ENCODE measurements at places on chromosomes 11 and 22.

DNA sequence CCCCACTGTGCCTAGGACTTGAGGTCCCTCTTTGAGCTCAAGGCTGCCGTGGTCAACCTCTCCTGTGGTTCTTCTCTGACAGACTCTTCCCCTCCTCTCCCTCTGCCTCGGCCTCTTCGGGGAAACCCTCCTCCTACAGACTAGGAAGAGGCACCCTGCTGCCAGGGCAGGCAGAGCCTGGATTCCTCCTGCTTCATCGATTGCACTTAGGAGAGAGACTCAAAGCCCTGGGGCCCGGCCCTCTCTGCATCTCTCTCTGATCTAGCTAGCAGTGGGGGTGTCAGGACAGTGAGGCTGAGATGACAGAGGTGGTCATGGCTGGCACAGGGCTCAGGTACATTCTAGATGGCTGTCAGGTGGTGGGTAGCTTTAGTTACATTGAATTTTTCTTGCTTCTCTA lies 63.6 kb upstream of the EMID1 start:
- no peak overlapping the region for H3K27ac ChIP-seq
- H3K4me3 ChIP-seq = no peak overlapping the region
- no peaks in the 10 kb centered on the region for H3K36me3 ChIP-seq
- no peak for DNase-seq
- no peaks in the 10 kb centered on the region for H3K4me1 ChIP-seq

- no peaks in the 10 kb centered on the region for H3K36me3 ChIP-seq
- H3K27me3 ChIP-seq = no peaks in the 10 kb centered on the region
- no peaks in the 10 kb centered on the region for H3K4me1 ChIP-seq
These were observed 24.0 kb downstream of the RAB30 start for GRCh38 chr11:83047515-83048225.

DNA sequence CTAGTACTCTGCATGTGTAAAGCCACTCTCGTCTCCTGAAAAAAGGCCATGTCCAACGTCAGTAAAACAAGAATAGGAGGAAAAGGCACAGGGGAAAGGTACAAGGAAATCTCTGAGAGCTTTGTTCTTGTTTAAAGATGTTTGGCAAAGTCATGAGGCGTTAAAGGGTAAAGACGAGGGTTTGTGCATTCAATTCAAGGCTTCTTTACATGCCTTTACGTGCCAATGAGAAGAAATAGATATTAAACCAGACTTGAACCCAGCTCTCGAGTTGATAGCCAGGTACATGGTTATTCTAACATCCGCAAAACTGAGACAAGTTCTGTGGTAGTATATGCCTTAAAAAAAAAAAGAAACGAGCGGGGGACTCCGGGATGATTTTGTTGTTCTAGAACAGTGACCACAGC lies 704 bp upstream of the CFL1 start:
- H3K4me3 ChIP-seq = peak overlapping the region; percentile 93
- H3K4me1 ChIP-seq = peaks cover 22% of the 10 kb centered on the region
- H3K27ac ChIP-seq = peak overlapping the region; percentile 83
- peaks cover 50% of the 10 kb centered on the region for H3K36me3 ChIP-seq
- DNase-seq = no peak

DNA sequence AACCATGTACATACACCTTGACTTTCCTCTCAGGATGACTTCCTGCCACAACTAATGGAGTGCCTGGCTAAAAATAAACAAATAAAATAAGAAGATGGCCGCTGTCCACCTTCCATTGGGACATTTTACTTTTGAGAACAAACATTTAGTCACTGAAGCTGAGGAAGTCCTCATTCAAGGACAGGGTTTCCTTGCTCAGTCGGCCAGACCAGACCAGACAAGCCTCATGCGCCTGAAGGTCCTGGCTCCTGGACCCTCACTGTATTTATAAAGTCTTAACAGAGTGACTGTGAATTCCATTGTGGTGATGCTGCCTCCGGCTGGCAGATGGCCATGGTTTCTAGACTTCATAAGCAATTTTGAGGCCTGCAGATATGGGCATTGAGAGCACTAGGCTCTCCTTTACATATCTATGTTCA lies 114.5 kb downstream of the MAML2 start:
- H3K27ac ChIP-seq = no peak overlapping the region
- no peak for DNase-seq
- H3K4me3 ChIP-seq = no peak overlapping the region
- no peaks in the 10 kb centered on the region for H3K36me3 ChIP-seq
- H3K4me1 ChIP-seq = peaks cover 33% of the 10 kb centered on the region

DNA sequence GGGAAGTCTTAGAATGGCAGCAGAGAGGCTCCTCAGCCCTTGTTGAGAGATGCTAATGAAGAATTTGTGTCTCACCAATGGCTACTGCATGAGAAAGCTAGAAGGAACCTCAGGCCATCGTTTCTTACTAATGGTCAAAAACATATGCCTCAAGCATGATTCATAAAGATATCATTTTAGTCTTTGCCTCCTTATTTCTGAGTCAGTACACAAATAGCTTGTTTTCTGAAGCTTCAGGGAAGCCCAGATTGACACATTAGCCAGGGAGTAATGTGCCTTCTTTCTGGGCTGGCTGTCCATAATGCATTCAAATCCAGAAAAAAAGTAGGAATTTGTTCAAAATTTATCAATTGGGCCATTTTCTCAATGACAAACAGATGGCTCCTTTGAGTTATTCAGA lies 169.4 kb upstream of the ZBED5 start:
- H3K4me3 ChIP-seq = no peak overlapping the region
- DNase-seq = no peak
- H3K36me3 ChIP-seq = no peaks in the 10 kb centered on the region
- H3K27me3 ChIP-seq = no peaks in the 10 kb centered on the region
- no peaks in the 10 kb centered on the region for H3K4me1 ChIP-seq

- H3K4me1 ChIP-seq = peaks cover 4% of the 10 kb centered on the region
- no peaks in the 10 kb centered on the region for H3K36me3 ChIP-seq
- H3K27me3 ChIP-seq = peaks cover 26% of the 10 kb centered on the region
- DNase-seq = peak; percentile 16
These were observed 554 bp upstream of the NRIP3 start for GRCh38 chr11:9004183-9004926.

DNA sequence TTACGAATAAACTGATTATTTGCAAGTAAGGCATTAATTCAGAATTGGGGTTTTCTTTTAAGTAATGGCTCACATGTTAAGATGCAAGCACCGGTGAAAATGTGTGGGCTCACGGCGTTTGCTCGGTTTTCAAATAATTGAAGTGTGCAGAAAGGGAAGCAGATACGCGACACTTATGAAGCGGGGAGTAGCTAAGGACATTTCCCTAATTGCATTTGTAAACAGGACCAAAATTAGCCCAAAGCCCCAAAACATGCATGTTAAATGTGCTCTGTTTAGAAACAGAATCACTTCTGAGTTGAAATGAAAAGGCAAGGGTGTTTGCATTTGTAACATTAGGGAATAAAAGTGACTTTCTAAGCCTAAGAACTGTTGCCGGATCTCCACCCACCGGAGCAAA lies 61.3 kb downstream of the ELFN2 start:
- H3K27ac ChIP-seq = no peak overlapping the region
- no peak overlapping the region for H3K4me3 ChIP-seq
- no peak for DNase-seq
- H3K27me3 ChIP-seq = no peaks in the 10 kb centered on the region
- no peaks in the 10 kb centered on the region for H3K4me1 ChIP-seq
- H3K36me3 ChIP-seq = no peaks in the 10 kb centered on the region

GRCh38 chr11:72848846-72849466 lies 34.7 kb downstream of the ATG16L2 start:
- no peaks in the 10 kb centered on the region for H3K36me3 ChIP-seq
- no peaks in the 10 kb centered on the region for H3K27me3 ChIP-seq
- no peaks in the 10 kb centered on the region for H3K4me1 ChIP-seq
- H3K4me3 ChIP-seq = no peak overlapping the region
- peak; percentile 25 for DNase-seq

- H3K27me3 ChIP-seq = no peaks in the 10 kb centered on the region
- H3K4me3 ChIP-seq = no peak overlapping the region
- H3K27ac ChIP-seq = no peak overlapping the region
These were observed 24.4 kb upstream of the TXNRD2 start for GRCh38 chr22:19965771-19966709.

DNA sequence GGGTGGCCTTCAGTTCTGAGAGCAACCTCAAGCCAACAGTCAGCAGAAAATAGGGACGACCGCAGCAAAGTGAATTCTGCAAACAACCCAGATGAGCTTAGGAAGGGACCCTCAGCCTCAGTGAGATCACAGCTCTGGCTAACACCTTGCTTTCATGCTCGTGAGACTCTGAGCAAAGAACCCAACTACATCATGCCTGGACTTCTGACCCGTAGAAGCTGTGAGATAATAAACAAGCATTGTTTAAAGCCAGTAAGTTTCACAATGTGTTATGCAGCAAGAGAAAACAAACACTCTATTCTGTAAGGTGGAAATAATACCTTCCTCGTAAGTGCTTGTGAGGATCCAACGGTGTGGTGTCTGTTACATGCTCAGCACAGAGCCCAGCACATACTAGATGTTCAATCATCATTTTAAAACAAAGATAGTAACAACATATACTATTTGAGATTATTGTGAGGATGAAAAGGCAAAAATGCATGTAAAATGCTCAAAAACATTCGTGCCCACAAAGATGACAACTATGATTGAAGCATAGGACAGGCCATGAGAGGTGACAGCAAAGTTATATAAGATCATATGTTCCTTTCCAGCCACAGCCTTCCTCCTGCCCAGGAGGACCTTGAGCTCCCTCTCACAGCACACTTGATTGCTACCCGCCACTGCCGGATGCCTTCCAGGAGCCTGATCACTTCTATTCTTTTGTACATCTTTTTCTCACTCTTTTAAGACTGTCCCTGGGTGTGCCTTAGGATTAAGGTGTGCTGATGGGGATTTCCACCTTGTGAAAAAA lies 433.3 kb downstream of the BUD13 start:
- H3K4me1 ChIP-seq = no peaks in the 10 kb centered on the region
- peaks cover 6% of the 10 kb centered on the region for H3K27me3 ChIP-seq
- H3K27ac ChIP-seq = no peak overlapping the region

DNA sequence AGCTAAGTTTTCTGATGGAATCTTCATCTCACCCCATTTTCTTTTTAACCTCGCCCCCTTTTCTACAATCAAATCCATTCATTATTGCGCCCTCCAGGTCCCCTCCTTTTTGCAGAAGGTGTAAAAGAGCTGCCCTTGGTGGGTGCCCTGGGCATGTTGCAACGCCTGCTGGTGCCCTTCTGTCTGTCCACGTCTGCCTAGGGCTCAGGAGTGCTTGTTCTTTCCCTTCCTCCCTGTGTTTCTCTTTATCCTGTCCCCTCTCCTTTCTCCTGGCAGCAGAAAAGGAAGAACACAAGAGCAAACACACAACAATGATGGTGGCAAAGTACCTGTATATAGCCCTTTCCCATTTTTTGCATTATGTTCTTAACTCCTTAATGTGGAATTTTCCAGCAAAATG lies 6.2 kb upstream of the TLCD5 start:
- H3K4me1 ChIP-seq = no peaks in the 10 kb centered on the region
- H3K4me3 ChIP-seq = no peak overlapping the region
- no peaks in the 10 kb centered on the region for H3K27me3 ChIP-seq
- no peak for DNase-seq
- H3K27ac ChIP-seq = no peak overlapping the region
- no peaks in the 10 kb centered on the region for H3K36me3 ChIP-seq

- no peaks in the 10 kb centered on the region for H3K27me3 ChIP-seq
- H3K36me3 ChIP-seq = no peaks in the 10 kb centered on the region
- no peak overlapping the region for H3K27ac ChIP-seq
- no peak for DNase-seq
These were observed 36.6 kb downstream of the GAS2 start for GRCh38 chr11:22703040-22703439.

DNA sequence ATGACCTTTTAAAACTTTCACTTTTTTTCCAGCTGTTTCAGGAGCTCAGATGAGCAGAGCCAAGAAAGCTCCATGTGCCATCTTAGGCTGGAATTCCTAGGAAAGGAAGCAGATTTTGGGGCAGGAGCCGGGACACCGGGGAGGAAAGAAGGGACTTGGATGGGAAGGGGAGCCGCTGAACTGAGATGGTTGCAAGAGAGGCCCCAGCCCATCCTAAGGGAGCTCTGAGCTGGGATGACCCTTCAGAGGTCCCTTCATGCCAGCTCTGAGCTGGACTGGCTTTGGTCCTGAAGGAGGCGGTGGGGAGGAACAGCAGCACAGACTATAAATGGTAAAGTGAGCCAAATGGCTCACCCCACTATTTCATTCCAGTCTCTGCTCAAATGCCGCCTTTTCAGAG lies 55.2 kb upstream of the SLC22A12 start:
- no peaks in the 10 kb centered on the region for H3K4me1 ChIP-seq
- H3K4me3 ChIP-seq = no peak overlapping the region
- H3K27me3 ChIP-seq = no peaks in the 10 kb centered on the region
- no peak for DNase-seq
- no peak overlapping the region for H3K27ac ChIP-seq
- no peaks in the 10 kb centered on the region for H3K36me3 ChIP-seq

DNA sequence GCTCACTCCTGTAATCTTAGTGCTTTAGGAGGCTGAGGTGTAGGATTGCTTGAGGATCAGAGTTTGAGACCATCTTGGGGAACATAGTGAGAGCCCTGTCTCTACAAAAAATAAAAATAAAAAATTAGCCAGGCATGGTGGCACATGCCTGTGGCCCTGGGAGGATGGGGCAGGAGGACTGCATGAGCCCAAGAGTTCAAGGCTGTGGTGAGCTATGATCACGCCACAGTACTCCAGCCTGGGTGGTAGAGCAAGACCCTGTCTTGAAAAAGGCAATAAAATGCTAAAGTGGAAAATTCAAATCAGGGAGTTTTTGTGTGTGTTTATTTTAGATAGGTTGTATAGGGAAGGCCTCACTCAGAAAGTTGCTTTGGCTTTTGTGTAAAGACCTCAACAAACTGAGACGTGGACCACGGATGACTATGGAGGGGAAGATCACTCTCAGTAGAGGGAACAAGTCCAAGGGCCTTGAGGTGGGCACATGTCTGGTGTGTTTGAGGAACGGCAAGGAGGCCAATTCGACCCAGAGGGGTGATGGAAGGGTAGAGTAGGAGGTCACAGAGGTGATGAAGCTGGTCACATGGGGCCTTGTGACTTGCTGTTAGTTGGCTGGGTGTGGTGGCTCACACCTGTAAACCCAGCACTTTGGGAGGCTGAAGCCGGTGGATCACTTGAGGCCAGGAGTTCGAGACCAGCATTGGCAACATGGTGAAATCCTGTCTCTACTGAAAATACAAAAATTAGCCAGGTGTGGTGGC lies 35.7 kb downstream of the WEE1 start:
- peaks cover 5% of the 10 kb centered on the region for H3K27me3 ChIP-seq
- H3K4me3 ChIP-seq = no peak overlapping the region
